Putamen (tissue), 1 donor: ENCODE measurements at places on chromosomes 6 and 20.

DNA sequence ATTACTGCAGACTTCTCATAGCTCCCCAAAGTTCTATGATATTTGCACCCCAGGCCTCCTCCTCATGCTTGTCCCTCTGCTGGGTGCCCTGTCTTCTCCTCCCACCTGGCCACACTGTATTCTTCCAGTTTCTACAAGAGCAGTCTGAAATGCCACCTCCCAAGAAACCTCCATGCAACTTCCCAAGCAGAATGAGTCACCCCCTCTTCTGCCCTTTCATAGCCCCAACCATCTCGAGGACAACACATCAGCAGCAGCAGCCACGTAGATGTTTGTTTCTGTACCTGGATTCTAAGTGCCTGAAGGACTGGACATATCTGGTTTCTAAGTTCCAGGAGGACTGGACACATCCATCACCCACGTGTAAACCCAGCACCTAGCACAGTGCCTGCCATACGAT is 6.6 kb upstream of the ULBP2 start:
- no peak for DNase-seq

GRCh38 chr6:157961153-157961831 is 20.4 kb upstream of the SYNJ2 start:
- DNase-seq = no peak

DNA sequence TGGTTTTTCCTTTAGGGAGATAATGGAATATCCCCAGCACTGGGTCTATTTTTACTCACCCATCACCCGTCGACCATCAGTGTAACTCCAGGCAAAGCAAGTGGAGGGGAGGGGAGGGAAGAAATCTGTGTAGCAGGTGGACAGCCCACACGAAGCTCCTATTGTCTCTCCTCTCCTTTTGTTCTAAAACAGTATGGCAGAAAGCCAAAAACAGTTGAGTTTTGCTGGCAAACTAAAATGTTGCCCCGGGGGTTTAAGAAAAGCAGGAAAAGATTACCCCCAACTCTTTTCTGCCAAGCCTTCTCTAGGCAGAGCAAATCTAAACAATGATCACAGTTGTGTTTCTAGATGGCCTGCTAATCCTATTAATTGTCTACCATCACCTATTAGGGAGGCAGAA is 89.7 kb downstream of the PREP start:
- DNase-seq = no peak

DNA sequence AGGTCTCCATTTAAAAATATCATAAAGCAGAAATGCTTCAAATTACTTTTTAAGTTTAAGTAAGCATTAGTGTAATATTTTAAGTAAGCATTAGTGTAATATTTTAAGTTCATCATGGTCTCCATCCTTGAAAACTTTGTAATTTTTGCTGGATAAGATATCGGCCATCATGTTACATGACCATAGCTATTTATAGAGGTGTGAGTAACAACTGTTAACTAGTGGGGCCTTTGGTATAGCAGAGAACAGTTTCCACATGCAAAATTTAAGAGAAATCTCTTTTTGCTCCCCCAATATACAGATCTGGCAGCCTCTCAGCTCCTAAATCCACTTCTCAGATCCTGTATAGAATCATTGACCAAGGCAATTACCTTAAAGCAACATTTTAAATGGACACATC is 468 bp downstream of the TRDN start:
- DNase-seq = no peak

GRCh38 chr6:5416250-5416649 is 154.9 kb downstream of the FARS2 start:
- DNase-seq = no peak

- DNase-seq = no peak
Observed at GRCh38 chr6:4510906-4511640, 265.1 kb upstream of the CDYL start.

- no peak for DNase-seq
Observed at GRCh38 chr6:116881236-116881635, 4.2 kb downstream of the RFX6 start.

DNA sequence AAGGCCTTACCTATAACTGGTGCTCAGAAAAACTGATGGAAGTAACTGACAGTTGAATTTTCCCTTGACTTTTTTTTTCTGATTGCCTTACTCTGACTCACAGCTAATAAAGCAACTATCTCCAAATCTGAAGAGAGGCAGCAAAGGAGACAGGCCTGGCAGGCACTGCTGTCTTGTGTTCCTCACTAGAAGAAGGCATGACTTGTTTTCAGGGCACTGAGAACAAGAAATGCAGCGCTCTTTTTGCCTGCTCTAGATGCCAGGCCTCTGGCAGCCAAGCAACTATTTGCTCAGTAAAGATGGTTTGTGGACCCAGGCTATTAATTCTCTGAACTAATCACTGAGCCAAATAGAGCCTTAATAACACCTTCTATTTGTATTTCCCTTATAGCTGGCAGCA is 155.1 kb downstream of the PRDM13 start:
- no peak for DNase-seq

GRCh38 chr6:26234421-26235301 is 130.3 kb upstream of the BTN3A2 start:
- DNase-seq = no peak
